PC-9 (cell line): ENCODE measurements at places on chromosomes 6 and 20. TPM values are rescaled to one million over a fixed set of nuclear protein-coding genes. Genes with fewer than 3 reads are reported as not detected.
A peak's percentile ranks its signal among the peaks of the same experiment; 100 is the strongest.

The RBM24 gene
- 0.72 and 0.85 TPM in 2 replicates for total RNA-seq

- H3K4me3 ChIP-seq = no peak overlapping the region
- H3K27ac ChIP-seq = no peak overlapping the region
- H3K36me3 ChIP-seq = no peaks in the 10 kb centered on the region
Observed at GRCh38 chr6:30272032-30272431, 54.7 kb upstream of the TRIM39 start.

DNA sequence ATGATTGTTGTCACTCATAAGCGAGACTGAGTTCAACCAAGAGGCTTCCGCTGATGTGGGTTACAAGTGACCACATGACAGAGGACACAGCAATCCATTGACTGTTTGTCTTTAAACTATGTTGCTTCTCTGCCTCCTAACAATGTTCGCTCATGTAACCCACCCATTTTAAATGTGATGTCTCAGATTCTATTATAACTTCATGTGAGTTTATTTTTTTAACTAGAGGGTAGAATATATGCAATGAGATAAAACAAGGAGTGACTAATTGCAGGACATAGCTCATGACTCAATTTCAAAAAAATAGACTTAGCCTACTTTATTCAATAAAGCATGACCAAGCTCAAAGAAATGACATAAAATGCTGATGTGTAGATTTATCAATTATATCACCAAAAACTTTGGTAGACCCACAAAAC, 119.2 kb upstream of the SASH1 start:
- peak; percentile 49 for DNase-seq
- H3K4me3 ChIP-seq = no peak overlapping the region
- H3K36me3 ChIP-seq = no peaks in the 10 kb centered on the region
- no peaks in the 10 kb centered on the region for H3K27me3 ChIP-seq
- H3K4me1 ChIP-seq = peaks cover 31% of the 10 kb centered on the region
- H3K27ac ChIP-seq = peak overlapping the region; percentile 28; the same call in 1 of the 2 replicates

GRCh38 chr6:110643175-110643574, 166.8 kb upstream of the SLC22A16 start:
- DNase-seq = no peak
- no peaks in the 10 kb centered on the region for H3K27me3 ChIP-seq
- H3K36me3 ChIP-seq = no peaks in the 10 kb centered on the region
- H3K4me3 ChIP-seq = no peak overlapping the region

DNA sequence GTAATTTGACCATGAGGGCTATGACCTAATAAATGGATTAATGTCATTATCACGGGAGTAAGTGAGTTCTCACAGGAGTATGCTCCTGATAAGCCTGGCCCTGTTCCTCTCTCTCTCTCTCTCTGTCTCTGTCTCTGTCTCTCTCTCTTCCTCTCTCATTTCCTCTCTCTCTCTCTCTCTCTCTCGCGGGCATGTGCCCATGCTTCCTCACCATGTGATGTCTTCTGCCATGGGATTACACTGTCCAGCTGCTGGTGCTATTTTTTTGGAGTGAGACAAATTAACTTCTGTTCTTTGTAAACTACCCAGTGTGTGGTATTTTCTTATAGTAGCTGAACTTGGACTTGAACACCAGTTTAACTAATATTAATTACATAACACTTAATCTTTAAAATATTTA, 374.3 kb upstream of the GJE1 start:
- no peaks in the 10 kb centered on the region for H3K4me1 ChIP-seq
- H3K27ac ChIP-seq = no peak overlapping the region
- H3K27me3 ChIP-seq = no peaks in the 10 kb centered on the region
- H3K4me3 ChIP-seq = no peak overlapping the region

DNA sequence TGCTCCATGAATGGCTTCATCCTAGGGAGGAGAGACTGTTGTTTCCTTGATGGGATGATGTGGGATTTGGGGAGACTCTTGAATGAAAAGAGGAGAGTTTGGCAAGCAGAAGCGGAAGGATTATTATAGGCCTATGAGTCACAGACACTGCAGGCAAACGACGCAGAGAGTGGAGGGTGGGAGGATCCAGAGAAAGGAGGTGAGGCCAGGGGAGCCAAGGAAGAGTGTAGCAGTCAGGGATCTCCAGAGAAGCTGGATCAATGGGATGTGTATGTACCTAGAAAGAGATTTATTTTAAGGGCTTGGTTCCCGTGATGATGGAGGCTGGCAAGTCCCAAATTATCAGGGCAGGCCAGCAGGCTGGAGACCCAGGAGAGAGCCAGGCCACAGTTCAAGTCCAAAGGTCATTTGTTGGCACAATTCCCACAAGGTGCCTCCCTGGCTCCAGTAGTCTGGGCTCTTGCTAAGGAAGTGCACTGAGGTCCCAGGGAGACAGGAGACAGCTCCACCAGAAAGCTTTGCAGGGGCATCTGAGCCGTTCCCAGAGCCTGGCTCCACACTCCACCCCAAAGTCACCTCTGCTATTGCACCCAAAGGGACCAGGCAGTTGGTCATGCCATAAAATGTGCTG, 76.0 kb downstream of the ADTRP start:
- H3K36me3 ChIP-seq = no peaks in the 10 kb centered on the region
- no peak overlapping the region for H3K4me3 ChIP-seq
- peak; percentile 41 for DNase-seq
- H3K27ac ChIP-seq = no peak overlapping the region

The ULBP2 gene
- total RNA-seq = 2.9 and 4.4 TPM in 2 replicates

DNA sequence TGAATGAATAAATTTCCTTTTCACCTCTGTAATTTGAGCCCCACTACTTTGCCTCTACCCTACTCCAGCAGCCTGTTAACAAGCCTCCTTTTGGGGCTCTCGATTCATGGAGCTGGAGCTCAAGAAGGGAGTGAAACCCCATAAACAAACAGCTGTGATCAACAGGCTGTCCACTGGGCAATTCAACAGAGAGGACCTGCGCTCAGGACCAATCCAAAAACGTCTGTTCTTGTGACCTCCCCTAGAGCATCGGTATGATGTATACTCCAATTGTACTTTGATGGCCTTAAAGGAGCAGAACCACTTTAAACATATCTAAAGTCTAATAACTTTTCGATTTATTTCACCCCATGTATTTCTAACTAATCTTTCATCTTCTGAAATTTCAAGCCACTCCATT, 37.4 kb downstream of the HIVEP2 start:
- no peaks in the 10 kb centered on the region for H3K27me3 ChIP-seq
- DNase-seq = no peak
- H3K36me3 ChIP-seq = no peaks in the 10 kb centered on the region
- peaks cover 27% of the 10 kb centered on the region for H3K4me1 ChIP-seq
- no peak overlapping the region for H3K27ac ChIP-seq

The HLA-DMA gene
- 18.3 and 22.1 TPM in 2 replicates for total RNA-seq

The BMP6 gene
- not detected in 2 replicates for total RNA-seq

DNA sequence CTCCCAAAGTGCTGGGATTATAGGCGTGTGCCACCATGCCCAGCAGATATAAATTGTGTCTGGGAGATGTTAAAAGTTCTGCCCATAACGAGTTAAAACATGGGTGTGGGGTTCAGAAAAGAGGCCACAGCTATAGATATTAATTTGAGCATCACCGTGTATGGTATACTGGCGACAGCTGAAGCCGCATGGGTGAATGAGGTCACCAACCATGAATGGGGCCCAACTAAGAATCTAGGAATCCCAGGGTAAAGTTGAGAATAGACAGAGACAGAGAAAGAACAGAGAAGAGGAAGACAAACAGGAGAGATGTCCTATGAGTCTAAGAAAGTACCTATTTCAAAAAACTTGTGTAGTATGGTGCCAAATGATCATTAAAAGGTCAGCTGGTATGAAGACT, 50.9 kb downstream of the ILRUN start:
- H3K27ac ChIP-seq = no peak overlapping the region
- H3K36me3 ChIP-seq = peaks cover 5% of the 10 kb centered on the region; the same call in 1 of the 2 replicates
- DNase-seq = no peak
- H3K4me3 ChIP-seq = no peak overlapping the region
- H3K4me1 ChIP-seq = no peaks in the 10 kb centered on the region

GRCh38 chr20:63125838-63126601, 89.9 kb downstream of the YTHDF1 start:
- H3K27me3 ChIP-seq = peaks cover 98% of the 10 kb centered on the region
- no peak overlapping the region for H3K4me3 ChIP-seq
- H3K27ac ChIP-seq = no peak overlapping the region
- H3K36me3 ChIP-seq = no peaks in the 10 kb centered on the region
- H3K4me1 ChIP-seq = no peaks in the 10 kb centered on the region

DNA sequence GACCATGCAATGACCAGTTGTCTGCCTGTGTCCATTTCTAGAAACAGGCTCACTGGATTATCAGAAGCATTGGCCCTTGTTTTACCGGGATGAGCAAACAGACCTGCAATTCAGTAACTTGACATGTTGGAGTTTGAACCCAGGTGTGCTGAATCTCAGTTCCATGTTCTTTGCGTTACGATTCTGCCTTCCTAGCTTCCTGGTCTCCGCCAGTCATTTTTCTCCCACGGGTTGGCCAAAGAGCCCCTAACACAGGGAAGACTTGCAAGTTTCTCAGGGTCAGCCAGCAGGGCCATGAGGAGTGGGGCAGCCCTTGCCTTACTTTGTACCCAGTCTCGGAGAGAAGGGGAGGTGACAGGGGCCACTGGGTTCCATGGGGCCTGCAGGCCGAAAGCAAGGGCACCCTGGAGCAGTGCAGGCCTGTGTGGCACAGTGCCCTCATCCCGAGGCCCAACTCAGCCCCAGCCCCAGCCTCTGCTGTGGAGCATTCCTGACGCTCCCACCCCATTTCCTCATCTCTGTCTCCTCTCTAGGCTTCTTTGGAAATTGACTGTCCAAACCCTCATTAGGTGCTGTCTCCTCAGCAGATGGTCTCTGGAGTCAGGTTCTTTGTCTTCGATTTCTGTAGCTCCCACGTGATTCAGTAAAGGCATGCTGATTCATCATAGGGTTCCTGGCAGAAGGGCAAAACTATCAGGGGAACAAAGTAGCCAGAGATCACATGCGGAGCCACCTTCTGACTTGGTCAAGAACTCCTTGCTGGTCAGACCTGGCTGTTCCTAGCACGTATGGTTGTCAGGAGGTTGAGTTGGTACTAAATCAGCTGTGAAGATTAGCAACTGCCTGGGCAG, 23.6 kb downstream of the CDS2 start:
- H3K36me3 ChIP-seq = no peaks in the 10 kb centered on the region
- H3K4me1 ChIP-seq = peaks cover 43% of the 10 kb centered on the region
- DNase-seq = no peak
- no peak overlapping the region for H3K4me3 ChIP-seq
- no peaks in the 10 kb centered on the region for H3K27me3 ChIP-seq
- peak overlapping the region; percentile 98 for H3K27ac ChIP-seq

DNA sequence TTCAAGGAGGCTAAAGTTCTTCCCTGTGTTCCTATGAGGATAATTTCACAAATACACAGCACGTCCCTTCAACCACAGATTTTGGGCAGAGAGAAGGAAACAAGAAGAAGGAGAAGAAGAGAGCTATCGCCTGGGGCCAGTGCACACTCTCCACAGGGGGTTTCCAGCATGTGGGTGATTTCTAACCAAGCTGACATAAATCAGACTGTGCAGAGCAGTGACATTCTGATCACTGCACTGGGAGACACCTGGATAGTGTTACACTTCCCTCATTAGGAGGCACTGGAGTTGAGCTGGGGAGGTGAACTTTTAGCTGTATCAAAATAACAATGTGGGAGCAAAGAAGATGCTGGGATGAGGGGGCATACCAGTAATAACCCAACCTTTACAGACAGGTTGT, 71.8 kb upstream of the CENPW start:
- no peaks in the 10 kb centered on the region for H3K4me1 ChIP-seq
- no peak overlapping the region for H3K4me3 ChIP-seq
- H3K36me3 ChIP-seq = no peaks in the 10 kb centered on the region
- DNase-seq = peak; percentile 27
- no peaks in the 10 kb centered on the region for H3K27me3 ChIP-seq

The MYO6 gene
- 93.0 and 98.2 TPM in 2 replicates for total RNA-seq

DNA sequence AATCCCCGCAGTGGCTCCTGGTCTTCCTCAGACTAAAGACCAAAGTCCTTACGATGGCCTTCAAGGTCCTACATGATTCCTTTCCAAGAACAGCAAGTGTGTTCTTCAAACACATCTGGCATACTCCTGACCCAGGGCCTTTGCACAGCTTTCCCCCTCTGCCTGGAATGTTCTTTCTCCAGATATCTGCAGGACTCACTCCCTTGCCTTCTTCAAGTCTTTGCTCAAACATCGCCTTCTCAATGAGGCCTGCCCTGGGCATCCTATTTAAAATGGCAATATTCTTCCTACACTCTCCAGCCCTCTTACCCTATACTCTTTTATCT, 30.2 kb downstream of the VEGFA start:
- no peak for DNase-seq
- no peak overlapping the region for H3K27ac ChIP-seq
- no peak overlapping the region for H3K4me3 ChIP-seq
- peaks cover 66% of the 10 kb centered on the region for H3K4me1 ChIP-seq
- no peaks in the 10 kb centered on the region for H3K27me3 ChIP-seq

The DNAAF9 gene
- total RNA-seq = 2.6 and 2.9 TPM in 2 replicates

DNA sequence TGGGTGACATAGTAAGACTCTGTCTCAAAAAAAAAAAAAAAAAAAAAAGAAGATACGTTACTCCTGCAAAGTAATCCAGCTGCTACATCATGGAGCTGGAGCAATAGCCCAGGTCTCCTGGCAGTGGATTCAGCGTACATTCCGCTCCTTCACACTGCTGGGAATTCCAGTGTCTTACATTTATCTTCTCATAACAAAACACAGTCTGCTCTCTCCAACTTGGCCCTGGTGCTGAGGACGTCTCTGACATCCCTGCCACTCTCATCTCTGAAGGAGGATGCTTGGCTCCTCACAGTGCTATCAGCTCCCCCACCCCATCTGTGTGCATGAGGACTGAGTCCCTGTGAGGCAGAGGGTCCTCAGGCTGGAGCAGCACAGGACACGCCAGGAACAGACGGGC, 529.8 kb downstream of the CD83 start:
- H3K27me3 ChIP-seq = no peaks in the 10 kb centered on the region
- H3K4me1 ChIP-seq = peaks cover 7% of the 10 kb centered on the region
- no peak overlapping the region for H3K4me3 ChIP-seq
- no peak overlapping the region for H3K27ac ChIP-seq

The TRIM31 gene
- not detected in 2 replicates for total RNA-seq

GRCh38 chr20:3047486-3048419, 1.9 kb downstream of the MRPS26 start:
- H3K4me1 ChIP-seq = peaks cover 10% of the 10 kb centered on the region; the same call in 1 of the 2 replicates
- H3K27me3 ChIP-seq = no peaks in the 10 kb centered on the region
- peaks cover 22% of the 10 kb centered on the region for H3K36me3 ChIP-seq
- DNase-seq = no peak
- H3K27ac ChIP-seq = no peak overlapping the region

- no peak overlapping the region for H3K27ac ChIP-seq
- no peaks in the 10 kb centered on the region for H3K27me3 ChIP-seq
- no peaks in the 10 kb centered on the region for H3K36me3 ChIP-seq
- no peak overlapping the region for H3K4me3 ChIP-seq
Observed at GRCh38 chr6:145018027-145018426, 717.3 kb downstream of the EPM2A start.

The MATN4 gene
- total RNA-seq = 0.33 and 0.60 TPM in 2 replicates

The TXLNB gene
- total RNA-seq = 0.09 TPM in 1 of 2 replicates, not detected in the other
